Central memory CD8-positive, alpha-beta T cell (primary cell): ENCODE measurements at places on chromosomes 3 and 15.

GRCh38 chr15:65183865-65184159 is 1.3 kb downstream of the CLPX start:
- no peak for DNase-seq

DNA sequence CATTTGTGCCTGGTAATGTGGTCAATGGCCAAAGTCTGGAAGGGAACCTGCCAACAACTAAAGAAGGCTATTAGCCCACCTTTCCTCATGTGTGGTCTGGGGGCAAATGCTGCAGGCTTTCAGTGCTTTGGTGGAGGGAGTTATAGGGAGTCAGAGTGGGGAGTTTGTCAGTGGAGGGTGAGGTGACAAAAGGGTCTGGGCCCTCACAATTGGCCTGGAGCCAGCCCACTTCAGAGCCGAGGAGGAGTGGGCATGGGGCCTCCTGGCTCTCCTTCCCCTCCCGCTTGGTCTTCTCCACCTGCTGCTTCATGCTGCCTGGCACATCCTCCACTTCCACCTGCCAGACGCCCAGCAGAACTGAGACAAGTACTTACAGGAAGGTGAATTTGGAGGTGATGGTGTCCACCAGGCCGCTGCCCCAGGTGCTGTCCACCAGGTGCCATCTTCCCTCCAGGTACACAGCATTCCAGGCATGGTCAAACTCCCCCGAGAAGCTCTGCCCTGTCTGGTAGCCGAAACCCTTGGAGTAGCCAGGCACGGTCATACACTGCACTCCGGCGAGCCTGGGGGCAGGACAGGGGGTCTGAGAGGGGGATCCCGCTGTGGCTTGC is 40.9 kb downstream of the KY start:
- DNase-seq = no peak

GRCh38 chr3:42680271-42680670 is 5.1 kb upstream of the KLHL40 start:
- DNase-seq = no peak

- DNase-seq = no peak
Measured at GRCh38 chr3:33646406-33646805, 71.6 kb downstream of the CLASP2 start.

GRCh38 chr3:59267021-59267420 is 217.2 kb upstream of the CFAP20DC start:
- no peak for DNase-seq

- DNase-seq = no peak
Measured at GRCh38 chr15:66097151-66098021, 156.2 kb downstream of the MEGF11 start.

GRCh38 chr15:81301815-81302399 is 22.0 kb downstream of the STARD5 start:
- no peak for DNase-seq

GRCh38 chr3:136277115-136277514 is 27.0 kb downstream of the PCCB start:
- DNase-seq = no peak
